KG1 (cell line): ENCODE measurements at places on chromosomes 6 and 20.

DNA sequence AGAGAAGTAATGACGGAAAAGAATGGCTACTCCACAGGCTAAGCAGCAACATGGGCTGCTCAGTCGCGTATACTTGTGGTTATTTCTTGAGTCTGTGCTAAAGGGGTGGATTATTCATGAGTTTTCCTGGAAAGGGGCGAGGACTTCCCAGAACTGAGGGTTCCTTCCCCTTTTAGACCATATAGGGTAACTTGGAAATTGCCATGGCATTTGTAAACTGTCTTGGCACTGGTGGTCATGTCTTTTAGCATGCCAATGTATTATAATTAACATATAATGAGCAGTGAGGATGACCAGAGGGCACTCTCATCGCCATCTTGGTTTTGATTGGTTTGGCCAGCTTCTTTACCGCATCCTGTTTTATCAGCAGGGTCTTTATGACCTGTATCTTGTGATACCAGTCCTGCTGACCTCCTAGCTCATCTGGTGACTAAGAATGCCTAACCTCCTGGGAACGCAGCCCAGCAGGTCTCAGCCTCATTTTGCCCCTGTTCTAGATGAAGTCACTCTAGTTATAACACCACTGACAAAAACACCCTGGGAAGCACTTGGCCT lies 11.4 kb downstream of the LBP start:
- no peak for DNase-seq

GRCh38 chr6:151121900-151122299 lies 117.9 kb upstream of the AKAP12 start:
- DNase-seq, result no peak

DNA sequence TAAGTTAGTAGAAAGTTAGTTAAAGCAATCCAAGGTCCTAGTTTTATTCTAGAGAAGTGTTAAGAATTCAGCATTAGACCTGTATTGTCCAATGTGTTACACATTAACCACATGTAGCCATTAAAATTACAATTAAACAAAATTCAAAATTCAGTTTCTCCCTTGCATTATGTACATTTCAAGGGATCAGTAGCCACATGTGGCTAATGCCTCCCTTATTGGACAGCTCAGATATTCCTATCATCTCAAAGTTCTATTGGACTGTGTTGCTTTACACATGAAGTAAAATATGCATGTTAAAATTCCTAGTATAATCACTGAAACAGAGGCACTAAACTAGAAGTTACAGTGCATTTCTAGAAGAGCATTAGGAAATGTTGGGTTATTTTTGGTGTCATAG lies 107.2 kb upstream of the SCGN start:
- DNase-seq, result no peak

GRCh38 chr20:25308671-25309394 lies 60.9 kb downstream of the PYGB start:
- DNase-seq, result no peak

GRCh38 chr20:1856424-1856823 lies 38.8 kb upstream of the SIRPA start:
- DNase-seq, result no peak

DNA sequence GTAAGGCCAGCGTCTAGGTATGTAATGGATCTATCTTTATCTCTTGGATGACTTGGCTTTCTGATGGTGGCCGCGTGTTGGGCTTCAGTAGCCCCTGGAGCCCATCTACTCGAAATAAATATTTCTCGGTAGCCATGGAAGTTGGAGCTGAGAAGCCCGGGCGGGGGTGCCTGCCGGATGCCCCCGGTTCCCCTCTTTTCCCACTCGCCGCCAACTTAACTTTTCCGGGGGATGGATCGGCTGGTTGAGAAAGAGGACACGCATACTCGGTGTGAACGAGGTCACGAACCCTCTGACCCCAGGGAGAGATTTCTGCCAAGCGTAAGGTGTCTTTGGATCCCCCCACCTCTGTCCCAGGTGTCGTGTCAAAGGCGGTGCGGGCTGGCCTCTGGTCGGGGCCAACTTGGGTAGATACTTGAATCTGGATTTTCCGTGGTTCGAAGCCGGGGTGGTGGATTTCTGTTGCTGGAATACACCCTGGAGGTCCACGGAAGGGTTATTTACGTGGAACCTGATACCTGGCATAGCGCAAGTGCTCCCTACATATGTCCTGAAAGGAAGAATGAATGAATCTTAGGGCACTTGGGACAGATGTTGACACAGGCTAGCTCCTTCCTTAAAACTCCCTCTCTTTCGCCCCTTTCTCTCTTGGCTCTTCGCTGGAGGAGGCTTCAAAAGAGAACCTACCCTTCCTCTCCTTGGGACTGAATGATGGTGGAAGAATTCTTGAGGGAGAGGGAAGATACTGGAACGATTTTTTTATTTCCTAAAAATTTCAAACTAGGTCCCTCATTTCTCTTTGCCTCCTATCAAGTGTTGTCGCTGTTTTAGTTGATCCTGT lies 996 bp downstream of the DOK5 start:
- no peak for DNase-seq

DNA sequence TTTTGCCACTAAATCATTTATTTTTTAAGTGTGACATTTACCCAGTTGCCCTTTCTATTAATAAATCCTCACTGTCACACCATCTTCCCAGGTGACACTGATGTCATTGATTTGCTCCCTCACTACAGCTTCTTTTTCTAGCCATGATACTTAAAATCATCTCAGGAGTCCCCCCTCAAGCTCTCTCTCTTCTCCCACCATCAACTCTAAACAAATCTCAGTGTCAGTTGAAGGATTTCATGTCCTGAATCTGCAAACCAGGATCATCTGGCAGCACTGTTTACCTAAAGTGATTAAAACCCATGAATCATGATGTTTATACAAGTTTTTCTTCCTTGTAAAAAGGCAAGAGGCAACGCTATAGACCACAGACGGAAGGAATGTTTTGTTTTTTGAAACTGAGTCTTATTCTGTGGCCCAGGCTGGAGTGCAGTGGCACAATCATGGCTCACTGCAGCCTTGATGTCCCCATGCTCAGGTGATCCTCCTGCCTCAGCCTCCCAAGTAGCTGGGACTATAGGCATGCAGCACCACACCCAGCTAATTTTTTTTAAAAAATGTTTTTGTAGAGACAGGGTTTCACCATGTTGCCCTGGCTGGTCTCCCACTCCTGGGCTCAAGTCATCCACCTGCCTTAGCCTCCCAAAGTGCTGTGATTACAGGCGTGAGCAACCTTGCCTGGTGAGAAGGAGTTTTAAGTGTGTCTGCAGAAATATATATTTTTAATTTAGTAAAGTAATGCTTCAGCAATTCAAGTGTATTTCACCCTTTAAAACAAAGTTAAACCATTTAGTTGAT lies 30.1 kb upstream of the SH3BGRL2 start:
- DNase-seq, result no peak

DNA sequence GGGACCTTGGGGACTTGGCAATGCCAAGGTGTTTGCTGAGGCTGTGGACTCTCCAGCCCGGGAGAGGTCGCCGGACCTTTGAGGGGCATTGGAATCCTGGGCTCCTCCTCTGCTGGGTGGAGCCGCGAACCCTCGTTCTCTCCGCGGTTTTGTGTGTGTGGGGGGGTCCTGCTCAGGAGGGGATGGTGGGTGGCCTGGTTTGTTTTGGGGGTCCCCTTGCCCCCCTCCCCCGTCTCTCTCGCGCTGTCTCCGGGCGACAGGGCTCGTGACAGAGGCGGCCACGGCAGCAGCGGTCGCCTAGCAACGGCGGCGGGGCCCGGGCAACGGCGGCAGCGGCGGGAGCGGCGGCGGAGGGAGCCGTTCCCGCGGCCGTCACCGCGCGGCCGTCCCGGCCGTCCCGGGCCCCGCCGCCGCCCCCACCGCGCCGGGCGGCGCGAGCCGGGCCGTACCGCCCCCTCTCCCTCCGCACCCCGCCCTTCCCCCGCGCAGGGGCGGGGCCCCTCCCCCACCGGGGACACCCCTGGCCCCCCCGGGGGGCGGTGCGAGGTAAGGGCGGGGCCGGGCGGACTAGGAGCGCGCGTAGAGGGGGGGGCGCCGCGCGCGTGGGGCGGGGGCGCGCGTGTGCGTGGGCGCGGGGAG lies 7.8 kb downstream of the SYNGAP1 start:
- no peak for DNase-seq

DNA sequence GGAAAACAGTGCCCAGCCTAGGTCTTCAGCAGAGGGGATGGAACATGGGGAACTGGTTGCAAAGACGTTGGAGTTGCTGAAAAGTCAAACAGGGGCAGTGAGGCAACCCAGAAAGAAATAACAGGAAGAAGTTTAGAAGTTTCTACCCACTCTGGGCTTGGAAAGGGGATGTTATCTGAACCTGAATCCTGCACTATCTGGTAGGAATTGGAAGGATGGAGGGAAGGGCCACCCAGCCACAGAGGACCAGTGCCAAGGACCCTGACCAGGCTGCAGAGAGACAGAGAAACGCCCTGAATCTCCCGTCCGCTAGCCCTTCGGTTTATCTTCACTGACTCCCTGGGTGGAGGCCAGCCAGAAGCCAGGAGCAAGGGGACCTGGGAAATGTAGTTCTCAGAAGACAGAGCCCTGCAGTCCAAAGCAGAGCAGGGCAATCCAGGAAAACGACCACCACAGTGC lies 217.3 kb upstream of the RREB1 start:
- no peak for DNase-seq

GRCh38 chr6:8468552-8469356 lies 33.4 kb upstream of the SLC35B3 start:
- DNase-seq, result no peak

- DNase-seq, result no peak
Measured at GRCh38 chr6:116842459-116842858, 13.6 kb upstream of the GPRC6A start.

DNA sequence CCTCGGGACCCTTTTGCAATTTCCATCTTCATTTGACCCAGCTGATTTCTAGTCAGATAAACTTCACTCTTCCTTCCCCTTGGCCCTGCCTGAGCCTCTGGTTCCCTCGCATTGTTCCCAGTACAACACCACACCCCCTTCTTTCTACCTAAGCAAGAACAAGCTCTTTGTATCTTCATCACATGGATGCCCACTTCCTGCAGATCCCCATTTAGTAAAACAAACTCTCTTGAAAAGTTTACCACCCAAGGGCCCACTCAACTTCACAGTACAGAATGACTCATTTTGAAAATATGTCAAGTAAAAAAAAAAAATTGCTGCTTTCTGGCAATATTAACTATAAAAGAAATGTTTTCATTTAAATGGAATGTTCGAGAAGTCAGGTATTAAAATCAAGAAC lies 5.2 kb downstream of the FAXC start:
- DNase-seq, result no peak

DNA sequence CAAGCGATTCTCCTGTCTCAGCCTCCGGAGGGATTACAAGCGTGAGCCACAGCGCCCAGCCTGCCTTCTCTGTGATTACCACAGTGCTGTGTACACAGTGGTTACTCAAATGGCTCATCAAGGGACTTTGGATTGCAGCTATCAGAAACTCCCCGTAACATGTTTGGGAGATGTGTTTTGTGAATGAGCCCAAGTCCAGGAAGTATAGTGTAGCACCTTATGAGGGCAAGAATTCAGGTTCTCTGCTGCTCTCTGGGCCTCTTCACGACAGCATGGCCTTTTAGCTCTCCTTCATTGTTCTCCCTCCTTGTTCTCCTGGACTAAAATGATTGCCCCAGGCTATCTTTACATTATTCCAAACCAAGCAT lies 34.1 kb upstream of the RPL7L1 start:
- no peak for DNase-seq

GRCh38 chr6:7433121-7433617 lies 43.6 kb downstream of the RIOK1 start:
- no peak for DNase-seq

DNA sequence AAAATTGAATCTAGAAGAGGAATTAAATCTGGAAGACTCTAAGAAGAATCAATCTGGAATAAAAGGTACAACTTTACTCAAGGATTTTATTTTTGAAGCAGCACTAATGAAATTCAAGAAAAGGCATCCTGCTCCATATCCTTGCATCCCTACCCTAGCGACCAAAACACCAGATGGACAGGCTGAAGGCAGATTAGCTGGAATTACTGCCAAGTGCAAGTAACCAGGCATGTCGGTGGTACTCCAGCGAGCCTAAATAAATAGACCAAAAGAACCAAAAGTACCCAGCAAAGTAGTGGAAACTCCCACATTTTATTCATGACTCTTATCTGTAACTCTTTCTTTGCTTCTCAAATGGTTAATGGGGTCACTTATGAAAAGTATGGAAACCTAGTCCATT lies 21.0 kb downstream of the OPRM1 start:
- no peak for DNase-seq

GRCh38 chr20:13676682-13677081 lies 38.0 kb upstream of the TASP1 start:
- no peak for DNase-seq

- DNase-seq, result no peak
Measured at GRCh38 chr6:150537893-150538292, 61.8 kb upstream of the PLEKHG1 start.

- no peak for DNase-seq
Measured at GRCh38 chr20:46901638-46902037, 7.0 kb downstream of the EYA2 start.

GRCh38 chr6:167858086-167858591 lies 31.4 kb downstream of the AFDN start:
- no peak for DNase-seq

DNA sequence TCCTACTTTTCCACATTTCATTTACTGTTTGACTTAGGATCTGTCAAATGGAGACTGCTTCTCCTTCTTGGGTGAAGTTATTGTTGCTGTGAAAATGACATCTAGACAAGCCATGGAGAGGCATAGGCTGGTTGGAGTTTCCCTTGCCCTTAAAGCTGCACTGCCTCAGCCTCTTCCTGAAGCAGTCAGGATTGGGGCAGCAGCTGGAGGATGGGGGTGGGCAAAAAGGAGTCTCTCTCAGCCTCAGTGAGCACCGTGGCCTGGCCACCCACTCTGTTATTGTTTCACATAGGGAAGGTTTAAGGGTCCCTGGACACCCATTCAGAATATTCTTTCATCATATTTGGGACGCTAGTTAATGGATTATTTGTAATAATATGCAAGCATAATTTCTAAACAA lies 7.7 kb upstream of the ZBTB24 start:
- DNase-seq, result no peak

GRCh38 chr20:57327820-57328219 lies 1.8 kb upstream of the SPO11 start:
- DNase-seq, result no peak

DNA sequence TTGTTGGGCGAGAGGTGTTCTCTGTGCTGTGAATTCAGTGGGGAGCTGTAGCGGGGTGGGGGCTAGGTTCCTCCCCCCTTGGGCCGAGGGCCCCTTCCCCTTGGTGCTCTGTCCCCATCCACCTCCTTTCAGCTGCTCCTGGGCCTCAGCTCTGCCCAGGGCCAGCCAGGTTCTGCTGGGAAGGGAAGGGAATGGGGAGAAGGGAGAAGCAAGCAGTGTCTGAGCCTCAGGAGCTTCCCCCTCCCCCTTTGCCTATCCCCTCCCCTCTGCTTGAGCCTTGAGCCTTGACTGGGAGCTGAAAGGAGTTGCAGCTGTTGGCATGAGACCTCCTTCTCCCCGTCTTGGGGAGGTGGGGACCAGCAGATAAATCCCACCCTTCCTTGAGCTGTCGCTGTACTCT lies 576 bp upstream of the RRP36 start:
- DNase-seq, result no peak

- DNase-seq, result no peak
Measured at GRCh38 chr20:41483553-41483930, 116.9 kb upstream of the EMILIN3 start.
